ENCODE measurements at places on chromosomes 11 and 22.
A peak's percentile ranks its signal among the peaks of the same experiment; 100 is the strongest.

- no peak for DNase-seq
These were observed 93.8 kb upstream of the DDI1 start for GRCh38 chr11:103942646-103943045.

GRCh38 chr11:113147249-113147648 is 167.1 kb upstream of the TTC12 start:
- DNase-seq, result no peak

DNA sequence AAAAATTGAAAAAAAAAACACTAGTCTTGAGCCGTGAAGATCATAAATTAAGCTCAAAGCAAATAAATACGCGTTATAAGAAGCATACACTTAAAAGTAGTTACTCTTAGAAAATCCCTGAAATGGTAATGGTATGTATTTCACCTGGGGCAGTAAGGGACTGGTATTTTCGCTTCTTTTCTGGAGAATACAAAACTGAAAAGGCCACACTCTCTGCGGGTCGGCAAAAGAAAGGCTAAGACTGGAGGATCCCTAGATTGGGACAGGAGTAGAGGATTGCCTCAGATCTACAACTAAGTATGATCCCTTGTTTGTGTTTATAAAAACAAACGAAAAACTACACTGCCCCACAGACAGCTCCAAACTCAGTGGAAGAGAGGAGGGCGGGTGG is 617 bp downstream of the TSG101 start:
- DNase-seq, result no peak

DNA sequence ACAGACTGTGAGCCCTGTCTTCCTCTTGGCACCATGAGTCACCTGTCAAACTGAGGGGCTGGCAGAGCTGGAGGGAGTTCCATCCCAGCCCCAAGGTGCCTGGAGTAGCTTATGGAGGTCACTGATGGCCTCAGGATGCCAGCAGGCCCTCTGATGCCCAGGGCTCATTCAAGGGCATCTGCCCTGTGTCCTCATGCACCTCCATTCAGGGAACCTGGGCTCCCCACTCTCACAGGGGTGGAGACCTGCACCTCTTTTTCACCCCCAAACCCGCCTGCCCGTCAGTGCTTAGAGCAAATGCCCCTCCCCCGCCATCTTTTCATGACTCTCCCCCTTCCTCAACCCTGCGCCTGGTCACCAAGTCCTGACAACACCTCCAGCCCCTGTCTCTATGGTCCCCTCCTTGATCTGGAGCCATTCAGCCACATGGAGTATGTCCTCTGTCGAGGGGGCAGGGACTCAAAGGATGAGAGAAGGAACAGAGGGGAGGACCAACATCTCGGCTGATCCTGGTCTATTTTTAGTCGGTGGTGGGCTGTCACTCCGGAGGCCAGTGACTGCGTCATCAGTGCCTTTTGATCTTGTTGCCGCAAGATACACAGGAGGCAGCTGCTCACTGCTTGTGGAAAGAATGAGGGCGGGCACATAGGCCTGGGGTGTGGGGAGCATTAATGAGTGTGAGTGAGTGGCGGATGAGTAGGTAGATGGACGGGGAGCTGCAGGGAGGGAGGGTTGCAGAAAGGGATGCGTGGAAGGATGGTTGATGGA is 72.2 kb downstream of the CDKN1C start:
- DNase-seq, result no peak

GRCh38 chr11:66856496-66857233 is at the start of gene LRFN4:
TSS of gene LRFN4 (plus strand) at chr11:66857064. CDS start at chr11:66857745, 681 bp downstream.
- DNase-seq, result peak; percentile 32

- no peak for DNase-seq
These were observed 65.6 kb upstream of the SHISAL1 start for GRCh38 chr22:44378380-44378779.

DNA sequence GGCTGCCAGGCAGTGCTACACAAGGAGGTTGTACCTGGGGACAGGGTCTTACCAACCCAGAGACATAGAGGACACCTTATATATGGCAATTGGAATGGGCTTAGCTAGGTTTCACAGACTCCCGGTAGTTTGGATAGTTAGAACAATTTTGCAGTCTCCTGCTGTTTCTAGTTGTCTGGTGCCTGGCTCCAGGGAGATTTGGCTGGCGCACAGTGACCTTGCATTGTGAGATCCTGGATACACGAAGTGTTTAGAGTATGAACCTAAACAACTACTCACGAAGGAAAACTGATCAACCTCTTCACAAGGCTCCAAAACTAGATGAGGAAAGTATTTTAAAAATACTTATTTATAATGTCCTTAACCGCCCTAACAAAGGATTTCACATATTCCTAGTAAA is 614.7 kb downstream of the FAM181B start:
- no peak for DNase-seq

DNA sequence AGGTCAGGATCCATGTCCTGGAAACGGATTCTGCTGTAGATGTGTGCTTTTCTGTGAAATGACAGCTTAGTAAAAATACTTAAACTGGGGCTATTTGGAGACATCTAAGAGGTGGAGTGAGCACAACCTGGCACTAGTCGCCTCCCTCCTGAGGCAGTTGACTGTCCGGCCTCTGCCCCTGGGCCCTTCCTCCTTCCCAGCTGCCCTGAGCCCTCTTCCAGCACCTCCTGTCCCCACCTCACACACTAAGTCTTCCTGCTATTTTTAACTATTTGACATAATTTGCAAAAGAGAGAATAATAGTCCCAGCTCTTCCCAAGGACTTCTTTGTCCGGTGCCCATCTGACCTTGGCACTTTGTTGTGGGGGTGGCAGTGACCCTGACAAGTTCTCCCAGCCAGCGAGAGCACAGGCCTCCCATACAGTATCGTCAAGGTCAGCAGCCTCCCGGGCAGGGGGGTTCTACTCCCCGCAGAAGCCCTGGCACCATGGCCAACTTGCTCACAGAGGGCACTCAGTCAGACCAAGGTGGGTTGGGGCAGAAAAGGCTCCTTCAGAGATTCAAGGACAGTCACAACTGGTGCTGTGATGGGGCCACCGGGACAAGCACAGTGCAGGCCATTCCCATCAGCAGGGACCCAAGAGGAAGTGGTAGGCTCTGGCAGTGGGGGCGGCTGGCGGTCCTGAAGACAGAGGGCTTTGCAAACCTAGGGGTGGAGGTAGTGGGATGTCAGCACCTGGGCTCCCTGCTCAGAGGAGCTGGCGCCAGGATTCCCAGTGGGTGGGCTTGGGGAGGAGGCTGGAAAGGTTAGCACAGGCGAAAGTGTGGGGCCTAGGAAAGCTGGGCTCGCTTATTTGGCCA is 5.5 kb upstream of the NEAT1 start:
- no peak for DNase-seq

- DNase-seq, result no peak
These were observed 65.3 kb downstream of the ARFGAP2 start for GRCh38 chr11:47111318-47111804.

DNA sequence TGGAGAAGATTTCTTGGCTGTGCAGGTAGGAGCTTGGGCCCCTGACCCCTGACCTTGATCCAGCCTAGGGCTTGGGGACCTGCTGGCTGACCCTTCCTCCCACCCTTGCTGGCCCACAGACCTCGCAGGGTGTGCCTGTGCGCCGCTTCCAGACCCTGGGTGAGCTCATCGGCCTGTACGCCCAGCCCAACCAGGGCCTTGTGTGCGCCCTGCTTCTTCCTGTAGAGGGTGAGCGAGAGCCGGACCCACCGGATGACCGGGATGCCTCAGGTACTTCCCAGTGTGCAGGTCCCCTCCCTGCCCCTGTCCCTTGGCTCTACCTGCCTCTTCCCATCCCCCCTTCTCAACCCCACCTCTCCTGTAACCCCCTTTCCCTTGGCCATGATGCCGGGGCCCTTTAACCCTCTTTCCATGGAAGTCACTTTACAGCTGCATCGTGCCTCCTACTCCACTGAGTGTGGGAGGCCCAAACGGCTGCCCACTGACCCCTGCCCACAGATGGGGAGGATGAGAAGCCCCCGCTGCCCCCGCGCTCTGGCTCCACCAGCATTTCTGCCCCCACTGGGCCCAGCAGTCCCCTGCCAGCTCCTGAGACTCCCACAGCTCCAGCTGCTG is 3.8 kb downstream of the INPPL1 start:
- no peak for DNase-seq

- DNase-seq, result no peak
These were observed 11.2 kb upstream of the MIAT start for GRCh38 chr22:26646158-26646557.

- no peak for DNase-seq
These were observed 110.2 kb downstream of the TENM4 start for GRCh38 chr11:79330651-79331050.

DNA sequence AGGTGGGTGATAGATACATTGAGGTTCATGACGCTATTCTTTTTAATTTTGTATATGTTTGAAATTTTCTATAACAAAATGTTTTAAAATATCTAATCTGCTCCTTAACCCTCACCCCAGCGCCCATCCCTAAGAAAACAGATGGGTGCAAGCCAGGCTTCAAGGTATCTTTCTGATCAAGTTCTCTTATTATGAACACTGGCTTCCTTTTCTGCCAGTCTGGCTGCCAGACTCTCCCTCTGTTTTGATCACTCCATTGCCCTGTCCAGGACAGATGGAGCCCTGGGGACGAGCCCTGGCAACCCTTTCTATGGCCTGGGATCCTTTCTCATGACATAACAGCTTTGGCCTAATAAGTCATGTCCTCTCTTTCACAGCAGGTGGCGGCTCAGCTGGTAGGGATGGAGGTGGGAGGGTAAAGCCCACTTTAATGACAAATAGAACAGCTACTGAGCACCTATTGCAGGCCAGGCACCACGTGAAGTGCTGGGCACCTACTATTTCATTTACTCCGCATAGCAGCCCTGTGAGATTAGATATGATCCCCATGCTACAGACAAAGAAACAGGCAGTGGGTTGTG is 38.4 kb downstream of the DRD2 start:
- DNase-seq, result no peak

GRCh38 chr22:20979243-20979809 is 2.8 kb upstream of the LZTR1 start:
- no peak for DNase-seq

GRCh38 chr11:72625691-72626413 is 48.4 kb downstream of the PDE2A start:
- no peak for DNase-seq

- no peak for DNase-seq
These were observed 25.0 kb downstream of the ARHGAP8 start for GRCh38 chr22:44777364-44777755.

DNA sequence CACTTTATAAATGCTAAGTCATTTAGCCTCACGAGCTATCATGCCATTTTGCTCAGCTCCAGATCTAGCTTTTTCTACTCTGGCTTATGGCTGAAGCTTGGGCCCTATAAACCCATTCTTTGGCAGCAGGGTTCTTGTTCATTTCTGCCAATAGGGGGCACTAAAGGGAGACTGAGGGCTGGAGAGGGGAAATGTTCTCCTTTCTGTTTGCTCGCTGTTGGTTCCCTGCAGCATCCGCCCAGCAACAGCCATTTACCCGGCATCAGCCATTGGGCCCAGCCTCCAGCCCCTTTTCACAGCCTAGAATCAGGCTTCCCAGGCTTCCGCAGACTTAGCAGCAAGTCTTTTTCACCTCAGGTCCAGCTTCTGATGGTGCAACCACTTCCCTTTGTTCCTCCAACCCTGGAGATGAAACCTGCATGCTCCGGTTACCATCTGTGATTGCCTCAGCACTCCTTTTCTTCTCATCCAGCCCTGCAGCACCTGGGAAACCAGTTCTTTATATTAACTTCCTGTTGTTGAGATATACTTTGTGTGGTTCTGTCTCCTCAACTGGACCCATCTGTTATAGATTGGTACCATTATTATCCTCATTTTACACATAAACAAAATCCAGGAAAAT is 4.2 kb upstream of the ME3 start:
- no peak for DNase-seq

DNA sequence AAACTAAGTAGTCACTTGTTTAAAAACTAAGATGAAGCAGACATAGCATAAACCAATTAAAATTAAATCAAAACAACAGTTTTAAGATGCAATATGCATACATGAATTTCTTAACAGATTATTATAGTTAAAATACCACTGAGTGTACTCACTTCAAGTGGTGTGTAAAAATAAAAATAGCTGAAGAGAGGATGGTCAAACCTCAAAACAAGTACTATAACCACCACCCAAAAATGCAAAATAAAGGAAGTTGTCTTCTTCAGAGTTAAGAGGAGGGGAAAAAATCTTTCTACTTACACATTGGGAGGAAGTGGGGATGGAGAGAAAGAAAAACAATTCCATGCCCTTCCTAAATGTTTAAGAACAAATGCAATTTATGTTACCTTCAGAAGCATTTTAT is 31.9 kb downstream of the RRAS2 start:
- no peak for DNase-seq

DNA sequence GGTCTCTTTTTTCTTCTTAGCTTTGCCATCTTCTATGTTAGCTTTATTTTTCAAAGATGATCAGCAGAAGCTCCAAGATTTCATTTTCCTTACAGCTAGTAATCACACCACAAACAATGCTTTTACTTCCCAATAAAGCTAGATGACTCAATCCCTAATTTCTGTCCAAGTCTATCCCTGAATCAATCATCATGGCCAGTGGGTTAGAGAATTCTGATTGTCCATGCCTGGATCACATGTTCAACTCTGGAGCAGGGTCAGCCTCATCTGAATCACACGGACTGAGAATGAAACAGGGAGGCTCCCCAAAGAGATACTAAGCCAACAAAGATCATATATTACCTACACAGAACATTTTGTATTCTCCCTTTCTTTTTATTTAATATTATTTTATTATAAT is 79.6 kb downstream of the BBOX1 start:
- DNase-seq, result no peak

GRCh38 chr11:106137061-106137460 is 59.6 kb downstream of the AASDHPPT start:
- no peak for DNase-seq

DNA sequence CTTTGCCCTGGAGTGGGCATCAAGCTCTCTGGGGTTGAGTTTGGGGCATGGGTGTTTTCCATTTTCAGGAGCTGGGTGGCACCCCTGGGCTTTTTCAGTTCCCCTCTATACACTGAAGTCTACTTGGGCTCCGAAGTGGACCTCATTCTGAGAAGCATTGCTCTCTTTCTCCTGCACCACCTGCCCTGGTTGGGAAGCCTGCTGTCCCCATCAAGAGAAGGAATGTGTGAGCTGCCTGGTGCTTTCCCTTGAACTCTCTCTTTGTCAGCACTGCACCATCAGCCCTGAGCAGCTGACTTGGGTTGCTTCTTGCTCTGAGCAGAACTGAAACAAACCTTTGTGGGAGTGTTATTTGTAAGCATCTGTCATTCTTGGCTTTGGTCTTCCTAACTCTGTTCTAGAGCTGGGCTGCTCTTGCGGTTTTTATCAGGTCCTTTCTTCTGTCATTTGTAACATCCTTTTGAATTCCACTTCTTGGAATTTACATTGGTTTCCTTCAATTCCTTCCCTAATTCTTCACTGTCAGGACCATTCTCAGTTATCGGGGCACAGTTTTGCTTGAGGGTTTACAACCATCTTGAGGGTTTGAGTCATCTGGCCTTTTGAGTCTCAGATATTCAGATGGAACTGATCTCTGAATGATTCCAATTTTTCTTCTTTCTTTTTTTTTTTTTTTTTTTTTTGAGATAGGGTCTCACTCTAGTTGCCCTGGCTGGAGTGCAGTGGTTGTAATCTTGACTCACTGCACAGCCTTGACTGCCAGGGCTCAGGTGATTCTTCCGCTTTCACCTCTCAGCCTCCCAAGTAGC is 20.5 kb downstream of the UBE2L3 start:
- no peak for DNase-seq

Data from activated T-helper 1 cell treated with anti-CD3 and anti-CD28 coated beads, Interleukin-2, amount 50 U/mL, for 16 hours (primary cell).